Naive thymus-derived CD8-positive, alpha-beta T cell (primary cell): ENCODE measurements at places on chromosomes 7 and 10.

DNA sequence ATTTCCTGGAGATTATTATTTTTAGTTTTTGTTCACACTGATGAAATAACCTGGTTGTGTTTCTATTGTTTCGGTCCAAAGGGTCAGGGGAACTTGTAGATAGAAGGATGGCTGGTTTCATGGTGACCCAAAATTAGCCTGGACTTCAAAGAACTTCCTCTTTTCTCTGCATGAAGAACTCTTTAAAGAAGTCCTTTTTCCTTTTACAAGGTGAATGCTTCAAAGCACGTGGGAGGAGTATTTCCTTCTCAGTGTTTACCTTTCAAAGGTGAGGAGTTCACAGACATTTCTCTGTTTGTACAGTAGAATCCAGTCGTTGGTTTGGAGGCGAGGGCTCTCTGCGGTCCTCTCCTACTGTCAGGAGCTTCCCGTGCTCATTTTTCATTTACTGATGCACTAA lies 561.7 kb downstream of the GATA3 start:
- H3K4me3 ChIP-seq = no peak overlapping the region
- peaks cover 3% of the 10 kb centered on the region for H3K4me1 ChIP-seq
- no peaks in the 10 kb centered on the region for H3K27me3 ChIP-seq
- no peaks in the 10 kb centered on the region for H3K36me3 ChIP-seq
- no peak for DNase-seq

- H3K4me1 ChIP-seq = peaks cover 11% of the 10 kb centered on the region
- no peak for DNase-seq
Measured at GRCh38 chr7:64873517-64873916, 29.6 kb upstream of the ZNF273 start.

DNA sequence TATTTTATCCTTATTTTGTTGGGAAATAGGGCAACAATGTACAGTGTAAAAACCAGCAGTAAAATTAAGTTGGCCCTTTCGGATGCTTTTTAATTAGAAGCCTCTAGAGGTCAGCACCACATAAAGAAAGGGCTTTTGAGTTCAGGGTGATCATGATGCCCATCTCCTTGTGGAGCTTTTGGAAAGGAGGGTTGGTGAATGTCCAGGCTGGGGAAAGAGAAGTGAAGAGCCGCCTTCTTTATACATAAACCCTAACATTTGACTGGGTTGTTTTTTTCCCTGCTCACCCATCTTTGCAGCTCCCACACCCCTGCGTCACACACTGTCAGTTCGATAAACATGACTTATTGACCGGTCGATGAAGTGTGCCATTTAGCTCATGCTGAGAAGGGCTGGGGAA lies 29.8 kb downstream of the MTURN start:
- H3K4me3 ChIP-seq = no peak overlapping the region
- H3K36me3 ChIP-seq = no peaks in the 10 kb centered on the region
- peaks cover 16% of the 10 kb centered on the region for H3K4me1 ChIP-seq

DNA sequence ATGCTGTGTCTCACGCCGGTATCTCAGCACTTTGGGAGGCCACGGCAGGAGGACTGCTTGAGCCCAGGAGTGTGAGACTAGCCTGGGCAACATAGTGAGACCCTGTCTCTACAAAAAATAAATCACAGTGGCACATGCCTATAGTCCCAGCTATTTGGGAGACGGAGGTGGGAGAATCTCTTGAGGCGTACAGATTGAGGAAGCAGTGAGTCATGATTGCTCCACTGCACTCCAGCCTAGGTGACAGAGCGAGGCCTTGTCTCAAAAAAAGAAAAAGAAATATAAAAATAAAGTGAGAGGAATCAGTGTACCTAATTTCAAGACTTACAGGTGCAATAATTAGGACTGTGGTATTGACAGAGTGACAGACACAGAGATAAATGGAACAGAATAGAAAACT lies 23.9 kb downstream of the SLC25A40 start:
- peaks cover 3% of the 10 kb centered on the region for H3K4me1 ChIP-seq
- peak overlapping the region; percentile 27 for H3K27ac ChIP-seq
- peaks cover 67% of the 10 kb centered on the region for H3K36me3 ChIP-seq

GRCh38 chr10:56135828-56136227 lies 225.2 kb downstream of the ZWINT start:
- no peaks in the 10 kb centered on the region for H3K36me3 ChIP-seq
- DNase-seq = no peak
- no peak overlapping the region for H3K27ac ChIP-seq
- no peaks in the 10 kb centered on the region for H3K27me3 ChIP-seq

GRCh38 chr10:76017026-76017732 lies 585.8 kb downstream of the LRMDA start:
- no peaks in the 10 kb centered on the region for H3K4me1 ChIP-seq
- no peak overlapping the region for H3K27ac ChIP-seq
- no peaks in the 10 kb centered on the region for H3K36me3 ChIP-seq
- H3K4me3 ChIP-seq = no peak overlapping the region

GRCh38 chr10:46520941-46521340 lies 35.5 kb downstream of the GPRIN2 start:
- no peaks in the 10 kb centered on the region for H3K36me3 ChIP-seq
- no peak overlapping the region for H3K4me3 ChIP-seq
- H3K27ac ChIP-seq = no peak overlapping the region

GRCh38 chr10:33459602-33460001 lies 125.1 kb upstream of the NRP1 start:
- H3K27ac ChIP-seq = no peak overlapping the region
- no peak overlapping the region for H3K4me3 ChIP-seq
- peaks cover 4% of the 10 kb centered on the region for H3K27me3 ChIP-seq
- no peaks in the 10 kb centered on the region for H3K36me3 ChIP-seq
- DNase-seq = no peak

DNA sequence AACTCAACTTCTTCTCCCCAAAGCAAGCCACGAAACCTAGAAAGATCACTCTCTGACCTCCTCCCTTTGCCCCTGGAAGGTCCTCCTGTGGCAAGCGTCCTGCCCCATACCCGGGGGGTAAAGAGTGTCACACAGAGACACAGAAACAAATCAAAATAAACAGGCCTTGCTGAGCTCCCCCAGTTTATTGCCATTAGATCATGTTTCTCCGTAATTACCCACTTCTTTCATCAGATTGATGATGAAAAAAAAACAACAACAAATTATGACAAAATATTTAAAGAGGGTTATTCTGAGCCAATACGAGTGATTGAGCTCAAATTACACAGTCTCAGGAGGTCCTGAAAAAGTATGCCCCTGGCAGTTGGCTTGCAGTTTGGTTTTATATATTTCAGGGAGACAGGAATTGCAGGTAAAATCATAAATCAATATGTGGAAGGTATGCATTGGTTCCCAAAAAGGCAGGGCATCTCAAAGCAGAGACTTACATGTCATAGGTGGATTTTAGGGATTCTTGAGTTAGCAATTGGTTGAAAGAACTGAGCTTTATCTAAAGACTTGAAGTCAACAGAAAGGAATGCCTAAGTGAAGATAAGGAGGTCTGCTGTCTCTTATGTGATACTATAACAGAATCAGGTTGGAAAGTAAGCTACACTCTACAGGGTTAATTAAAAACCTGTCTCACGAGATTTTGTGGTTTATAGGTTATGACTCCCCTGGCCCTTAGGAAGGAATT lies 86.2 kb downstream of the APBB1IP start:
- peak overlapping the region; percentile 71 for H3K27ac ChIP-seq
- H3K36me3 ChIP-seq = peaks cover 59% of the 10 kb centered on the region
- peaks cover 15% of the 10 kb centered on the region for H3K4me1 ChIP-seq
- no peak overlapping the region for H3K4me3 ChIP-seq

DNA sequence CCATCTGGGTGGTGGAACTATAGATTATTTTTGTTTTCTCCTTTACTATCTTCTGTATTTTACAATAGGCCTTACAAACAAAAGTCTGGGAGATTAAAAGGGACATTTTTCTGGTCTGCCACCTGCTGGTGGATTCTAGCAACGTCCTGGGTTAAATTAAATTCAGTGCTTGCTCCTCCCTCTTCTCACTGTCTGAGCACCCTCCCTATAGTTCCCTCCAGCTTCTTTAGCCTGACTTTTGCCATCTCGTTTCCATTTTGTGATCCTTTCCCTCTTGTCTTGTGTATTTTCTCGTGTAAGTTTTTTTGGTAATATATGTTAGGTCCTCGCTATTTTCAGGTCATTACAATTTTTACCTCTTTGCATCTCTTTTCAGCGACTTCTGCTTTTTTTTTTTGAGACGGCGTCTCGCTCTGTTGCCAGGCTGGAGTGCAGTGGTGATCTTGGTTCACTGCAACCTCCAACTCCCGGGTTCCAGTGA lies 16.1 kb downstream of the ANKRD16 start:
- H3K4me1 ChIP-seq = peaks cover 12% of the 10 kb centered on the region
- H3K36me3 ChIP-seq = peaks cover 2% of the 10 kb centered on the region
- H3K4me3 ChIP-seq = no peak overlapping the region
- no peaks in the 10 kb centered on the region for H3K27me3 ChIP-seq

- peaks cover 2% of the 10 kb centered on the region for H3K4me1 ChIP-seq
- no peak overlapping the region for H3K4me3 ChIP-seq
- no peaks in the 10 kb centered on the region for H3K27me3 ChIP-seq
- H3K27ac ChIP-seq = no peak overlapping the region
- no peak for DNase-seq
- H3K36me3 ChIP-seq = no peaks in the 10 kb centered on the region
Measured at GRCh38 chr10:97540669-97541500, 31.7 kb upstream of the ANKRD2 start.
